Upper lobe of left lung (tissue), 6 donors: ENCODE measurements at places on chromosomes 5 and 9. TPM values are rescaled to one million over a fixed set of nuclear protein-coding genes. Genes with fewer than 3 reads are reported as not detected.
A peak's percentile ranks its signal among the peaks of the same experiment; 100 is the strongest.

The MFAP3 gene
- 28.1 TPM for total RNA-seq

The MTMR12 gene
- 27.2 TPM for total RNA-seq

DNA sequence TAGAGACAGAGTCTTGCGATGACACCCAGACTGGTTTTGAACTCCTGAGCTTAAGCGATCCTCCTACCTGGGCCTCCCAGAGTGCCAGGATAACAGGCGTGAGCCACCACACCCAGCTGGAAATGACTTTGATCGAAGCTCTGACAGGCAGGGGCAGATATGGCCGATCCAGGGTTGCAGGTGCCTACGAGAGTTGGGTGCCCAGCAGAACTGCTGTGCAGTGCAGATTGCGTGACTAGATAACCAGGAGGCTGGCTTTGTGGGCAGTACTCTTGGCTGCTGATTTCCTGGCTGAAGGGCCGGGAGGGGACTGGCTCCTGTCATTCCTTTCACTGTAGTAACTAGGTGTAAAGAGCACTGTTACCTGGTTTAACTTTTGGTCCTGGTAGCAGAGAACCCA is 11.8 kb downstream of the TBC1D13 start:
- H3K27ac ChIP-seq, result no peak overlapping the region
- no peaks in the 10 kb centered on the region for H3K4me1 ChIP-seq
- DNase-seq, result no peak
- H3K4me3 ChIP-seq, result no peak overlapping the region
- H3K36me3 ChIP-seq, result peaks cover 26% of the 10 kb centered on the region

DNA sequence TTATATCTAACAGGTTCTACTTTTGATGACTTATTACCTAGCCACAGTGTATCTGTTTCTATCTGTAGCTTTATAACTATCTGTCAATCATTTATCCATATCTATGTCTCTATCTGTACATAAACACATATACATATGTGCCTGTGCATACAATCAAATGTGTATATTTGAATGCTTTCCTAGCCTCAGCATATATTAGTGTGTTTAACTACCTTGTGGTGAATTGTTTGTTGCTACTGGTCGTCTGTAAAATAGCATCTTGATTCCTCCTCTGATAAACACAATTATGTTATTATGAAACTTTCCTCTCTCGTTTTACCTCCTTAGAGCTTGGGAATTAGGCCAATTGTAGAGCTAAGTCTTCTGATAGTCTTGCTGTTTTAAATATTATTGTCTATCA is 44.4 kb downstream of the PARP8 start:
- peaks cover 16% of the 10 kb centered on the region for H3K4me1 ChIP-seq
- H3K36me3 ChIP-seq, result no peaks in the 10 kb centered on the region
- no peak overlapping the region for H3K27ac ChIP-seq
- DNase-seq, result no peak

GRCh38 chr5:142175461-142176142 is 67.0 kb downstream of the NDFIP1 start:
- no peaks in the 10 kb centered on the region for H3K4me1 ChIP-seq
- DNase-seq, result no peak
- no peak overlapping the region for H3K4me3 ChIP-seq
- H3K27me3 ChIP-seq, result no peaks in the 10 kb centered on the region

DNA sequence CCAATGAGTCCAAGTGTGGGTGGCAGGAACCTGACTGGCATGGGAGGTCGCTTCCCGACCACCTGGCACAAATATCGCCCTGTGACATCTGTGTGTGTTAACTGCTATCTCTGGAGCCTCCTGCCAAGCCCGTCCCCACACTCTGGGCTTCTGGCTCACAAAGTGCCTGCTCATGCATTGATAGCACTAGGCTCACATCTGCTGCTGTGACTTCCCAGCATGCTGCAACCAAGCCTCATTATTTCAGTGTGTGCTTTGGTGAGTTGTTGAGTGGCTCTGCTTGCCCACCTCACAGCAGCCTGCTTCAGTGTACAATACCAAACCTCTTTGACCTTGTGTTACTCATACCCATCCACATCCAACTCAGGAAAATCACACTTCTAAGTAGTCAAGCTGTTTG is 139.8 kb downstream of the APBA1 start:
- no peaks in the 10 kb centered on the region for H3K4me1 ChIP-seq
- no peak for DNase-seq
- no peak overlapping the region for H3K4me3 ChIP-seq
- no peaks in the 10 kb centered on the region for H3K27me3 ChIP-seq
- H3K36me3 ChIP-seq, result no peaks in the 10 kb centered on the region

DNA sequence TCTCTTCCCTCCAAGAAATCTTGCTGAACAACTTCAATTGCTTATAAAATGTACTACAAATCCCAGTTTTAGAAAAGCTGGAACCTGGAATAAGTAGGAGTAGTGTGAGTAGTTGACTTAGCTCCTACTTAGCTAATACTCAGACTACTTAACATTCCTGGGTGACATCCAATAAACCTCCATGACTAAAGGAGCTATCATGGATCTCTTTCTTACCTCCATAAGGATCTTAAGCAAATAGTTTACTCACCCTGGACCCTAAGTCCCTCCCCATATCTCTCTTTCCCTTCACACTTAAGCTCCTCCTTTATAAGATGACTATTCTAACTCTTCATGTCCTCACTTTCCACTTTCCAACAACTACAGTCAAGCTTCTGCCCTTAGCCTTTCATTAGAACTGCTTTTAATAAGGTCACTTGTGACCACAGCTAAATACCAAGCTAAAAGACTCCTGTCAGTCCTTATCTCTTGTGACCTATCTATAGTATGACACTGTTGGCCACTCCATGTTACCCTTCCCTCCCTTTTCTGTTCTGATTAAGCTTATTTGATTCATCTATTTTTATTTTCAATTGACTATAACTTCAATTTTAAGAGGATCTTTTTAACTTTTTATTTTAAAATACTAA is 194.9 kb downstream of the RFX3 start:
- no peak overlapping the region for H3K4me3 ChIP-seq
- no peak for DNase-seq
- no peak overlapping the region for H3K27ac ChIP-seq
- no peaks in the 10 kb centered on the region for H3K27me3 ChIP-seq
- no peaks in the 10 kb centered on the region for H3K36me3 ChIP-seq
- peaks cover 7% of the 10 kb centered on the region for H3K4me1 ChIP-seq

- DNase-seq, result no peak
- H3K4me1 ChIP-seq, result no peaks in the 10 kb centered on the region
- no peaks in the 10 kb centered on the region for H3K27me3 ChIP-seq
- H3K36me3 ChIP-seq, result no peaks in the 10 kb centered on the region
- no peak overlapping the region for H3K4me3 ChIP-seq
Observed at GRCh38 chr5:98604301-98604700, 169.2 kb upstream of the RGMB start.

The ENTR1 gene
- 41.0 TPM for total RNA-seq

DNA sequence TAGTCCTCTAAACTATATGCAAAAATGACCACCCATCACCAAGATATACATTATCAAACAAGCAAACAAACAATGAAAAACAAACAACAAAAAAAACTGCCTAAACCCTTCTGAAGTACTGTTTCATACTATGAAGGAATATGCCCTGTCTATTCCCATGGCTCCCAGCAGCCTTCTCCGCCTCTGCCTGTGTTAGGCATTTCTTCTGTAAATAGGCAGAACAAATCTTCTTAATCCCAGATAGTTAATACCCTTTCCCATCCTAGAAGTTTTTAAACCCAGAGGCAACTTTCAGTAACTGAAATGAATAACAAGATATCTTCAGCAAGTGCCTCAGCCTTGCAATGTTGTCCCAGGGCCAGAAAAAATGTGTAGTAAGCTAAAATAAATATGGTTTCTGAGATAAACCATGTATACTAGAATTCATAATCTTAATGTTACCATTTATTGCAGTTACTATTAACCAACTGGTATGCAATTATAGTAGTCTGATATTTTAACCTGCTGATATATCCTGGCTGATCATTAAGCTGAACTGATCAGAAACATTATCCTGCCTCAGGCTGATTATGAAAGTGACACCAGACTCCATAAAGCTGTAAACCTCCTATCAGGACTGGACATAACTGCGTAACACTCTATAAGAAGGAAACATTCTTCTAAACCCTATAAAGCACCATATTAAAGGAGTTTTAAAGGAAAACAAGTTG is 68.5 kb downstream of the ANKRD31 start:
- H3K36me3 ChIP-seq, result no peaks in the 10 kb centered on the region
- no peak for DNase-seq
- no peaks in the 10 kb centered on the region for H3K4me1 ChIP-seq
- H3K27me3 ChIP-seq, result no peaks in the 10 kb centered on the region
- H3K27ac ChIP-seq, result no peak overlapping the region

DNA sequence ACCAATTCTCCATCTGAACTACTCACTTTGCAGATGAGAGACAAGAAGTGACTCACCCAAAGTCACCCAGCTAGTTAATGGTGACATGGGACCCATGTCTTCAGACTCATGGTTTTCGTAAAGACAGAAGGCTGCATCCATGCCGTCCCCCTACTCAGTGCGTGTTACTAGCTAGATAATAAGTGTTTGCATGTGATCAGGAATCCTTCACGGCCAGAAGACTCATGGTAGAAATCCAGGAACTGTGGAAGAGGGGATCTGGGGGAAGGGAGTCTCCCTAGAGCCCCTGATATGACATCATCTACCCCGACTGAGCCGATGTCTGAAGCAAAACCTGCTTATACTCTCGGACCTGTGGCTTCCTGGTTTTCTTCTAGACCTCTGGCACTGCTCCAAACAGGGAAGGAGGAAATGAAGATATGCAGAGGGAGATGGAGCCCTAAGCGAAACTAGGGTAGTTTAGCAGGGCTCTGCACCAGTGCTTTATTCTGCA is 3.3 kb downstream of the RNF183 start:
- no peaks in the 10 kb centered on the region for H3K27me3 ChIP-seq
- H3K4me3 ChIP-seq, result no peak overlapping the region
- no peak overlapping the region for H3K27ac ChIP-seq
- H3K36me3 ChIP-seq, result no peaks in the 10 kb centered on the region
- DNase-seq, result no peak

- H3K36me3 ChIP-seq, result peaks cover 49% of the 10 kb centered on the region
- no peak overlapping the region for H3K27ac ChIP-seq
- H3K4me3 ChIP-seq, result no peak overlapping the region
- DNase-seq, result peak; percentile 33
- H3K27me3 ChIP-seq, result no peaks in the 10 kb centered on the region
- H3K4me1 ChIP-seq, result no peaks in the 10 kb centered on the region
Observed at GRCh38 chr5:149238540-149238939, 33.1 kb upstream of the AFAP1L1 start.

- H3K4me1 ChIP-seq, result peaks cover 50% of the 10 kb centered on the region
- no peaks in the 10 kb centered on the region for H3K36me3 ChIP-seq
- peak overlapping the region; percentile 79 for H3K27ac ChIP-seq
- H3K4me3 ChIP-seq, result no peak overlapping the region
- DNase-seq, result no peak
Observed at GRCh38 chr9:94922098-94922607, 195.7 kb downstream of the AOPEP start.

- H3K4me1 ChIP-seq, result no peaks in the 10 kb centered on the region
- H3K27ac ChIP-seq, result no peak overlapping the region
- DNase-seq, result no peak
Observed at GRCh38 chr5:3913279-3913678, 317.6 kb downstream of the IRX1 start.

The DOLPP1 gene
- 10.8 TPM for total RNA-seq

DNA sequence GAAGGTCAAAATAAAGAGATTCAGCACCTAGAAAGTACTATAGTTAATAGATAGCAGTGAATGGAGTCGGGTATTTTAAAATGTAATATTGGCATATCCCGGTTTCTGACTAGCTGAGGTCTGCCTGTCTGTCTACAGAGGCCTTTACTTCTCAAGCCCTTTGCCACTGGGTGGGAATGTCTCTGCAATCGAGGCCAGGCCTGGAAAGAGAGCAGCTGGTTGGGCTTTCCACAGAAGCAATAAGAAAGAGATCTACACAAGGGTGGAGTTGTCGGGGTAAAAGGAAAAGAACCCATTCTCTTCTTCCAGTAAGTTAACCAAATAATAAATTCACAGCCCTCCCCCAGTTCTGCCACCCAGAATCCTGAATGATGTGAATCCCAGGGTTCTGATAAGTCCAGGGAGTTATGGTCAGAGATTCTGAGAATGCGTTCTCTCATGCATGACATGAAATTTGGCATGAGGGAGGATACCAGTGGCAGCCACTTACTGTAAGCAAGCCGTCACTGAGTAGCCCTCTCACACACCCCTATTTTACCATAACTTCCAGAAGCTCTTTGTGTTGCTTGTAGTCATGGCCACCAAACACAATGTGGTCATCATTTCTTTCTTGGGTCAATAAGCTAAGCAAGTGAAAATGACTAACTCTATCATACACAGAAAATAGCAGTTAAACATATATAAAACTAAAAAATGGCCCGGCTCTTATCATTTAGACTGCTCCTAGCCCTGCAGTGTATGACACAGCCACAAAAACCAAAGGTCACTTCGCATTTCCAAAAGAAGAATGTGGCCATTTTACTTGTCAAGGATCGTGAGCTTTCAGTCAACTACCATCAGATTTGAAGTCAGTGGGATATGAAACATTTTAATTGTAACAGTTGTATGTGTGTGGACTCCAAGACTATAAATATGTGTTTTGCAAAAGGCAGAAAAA is 185.0 kb downstream of the GLIS3 start:
- DNase-seq, result no peak
- H3K4me1 ChIP-seq, result peaks cover 16% of the 10 kb centered on the region
- no peak overlapping the region for H3K27ac ChIP-seq
- H3K36me3 ChIP-seq, result no peaks in the 10 kb centered on the region
- H3K27me3 ChIP-seq, result no peaks in the 10 kb centered on the region

- no peak overlapping the region for H3K27ac ChIP-seq
- no peaks in the 10 kb centered on the region for H3K27me3 ChIP-seq
- H3K36me3 ChIP-seq, result no peaks in the 10 kb centered on the region
- no peak overlapping the region for H3K4me3 ChIP-seq
Observed at GRCh38 chr5:80357671-80358070, 37.9 kb downstream of the SPZ1 start.

The NOXA1 gene
- total RNA-seq, result 14.1 TPM

The SOX30 gene
- not detected for total RNA-seq

GRCh38 chr9:128216781-128217553 is 13.8 kb downstream of the DNM1 start:
- DNase-seq, result no peak
- peaks cover 13% of the 10 kb centered on the region for H3K4me1 ChIP-seq
- no peaks in the 10 kb centered on the region for H3K36me3 ChIP-seq
- H3K27me3 ChIP-seq, result no peaks in the 10 kb centered on the region

GRCh38 chr9:133979273-133979920 is 12.7 kb downstream of the VAV2 start:
- H3K27ac ChIP-seq, result peak overlapping the region; percentile 89
- H3K36me3 ChIP-seq, result no peaks in the 10 kb centered on the region
- peak; percentile 88 for DNase-seq
- H3K4me3 ChIP-seq, result no peak overlapping the region
- peaks cover 24% of the 10 kb centered on the region for H3K4me1 ChIP-seq

DNA sequence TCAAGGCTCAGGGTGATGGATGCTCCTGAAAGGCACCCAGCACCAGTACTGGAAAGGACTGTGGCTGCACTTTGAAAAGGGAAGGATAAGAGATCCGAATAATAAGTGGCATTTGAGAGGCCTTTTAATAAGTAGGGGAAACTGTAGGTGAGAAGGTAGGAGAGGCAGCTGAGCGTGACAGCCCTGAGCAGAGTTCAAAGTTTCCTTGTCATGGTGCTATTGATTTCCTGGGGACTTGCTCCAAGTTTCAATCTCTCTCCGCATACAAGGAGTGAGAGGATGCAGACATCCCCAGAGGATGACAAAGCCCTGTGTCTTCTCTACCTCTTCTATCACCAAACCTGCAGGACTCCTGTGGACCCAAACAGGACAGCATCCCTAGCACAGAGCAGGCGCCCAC is 354.5 kb downstream of the SPOCK1 start:
- no peaks in the 10 kb centered on the region for H3K4me1 ChIP-seq
- H3K27ac ChIP-seq, result no peak overlapping the region
- no peaks in the 10 kb centered on the region for H3K27me3 ChIP-seq

GRCh38 chr5:159411115-159411514 is 80.8 kb upstream of the IL12B start:
- no peak overlapping the region for H3K27ac ChIP-seq
- no peaks in the 10 kb centered on the region for H3K36me3 ChIP-seq
- DNase-seq, result no peak
